ENCODE measurements at places on chromosomes 6 and 20.
A peak's percentile ranks its signal among the peaks of the same experiment; 100 is the strongest.

DNA sequence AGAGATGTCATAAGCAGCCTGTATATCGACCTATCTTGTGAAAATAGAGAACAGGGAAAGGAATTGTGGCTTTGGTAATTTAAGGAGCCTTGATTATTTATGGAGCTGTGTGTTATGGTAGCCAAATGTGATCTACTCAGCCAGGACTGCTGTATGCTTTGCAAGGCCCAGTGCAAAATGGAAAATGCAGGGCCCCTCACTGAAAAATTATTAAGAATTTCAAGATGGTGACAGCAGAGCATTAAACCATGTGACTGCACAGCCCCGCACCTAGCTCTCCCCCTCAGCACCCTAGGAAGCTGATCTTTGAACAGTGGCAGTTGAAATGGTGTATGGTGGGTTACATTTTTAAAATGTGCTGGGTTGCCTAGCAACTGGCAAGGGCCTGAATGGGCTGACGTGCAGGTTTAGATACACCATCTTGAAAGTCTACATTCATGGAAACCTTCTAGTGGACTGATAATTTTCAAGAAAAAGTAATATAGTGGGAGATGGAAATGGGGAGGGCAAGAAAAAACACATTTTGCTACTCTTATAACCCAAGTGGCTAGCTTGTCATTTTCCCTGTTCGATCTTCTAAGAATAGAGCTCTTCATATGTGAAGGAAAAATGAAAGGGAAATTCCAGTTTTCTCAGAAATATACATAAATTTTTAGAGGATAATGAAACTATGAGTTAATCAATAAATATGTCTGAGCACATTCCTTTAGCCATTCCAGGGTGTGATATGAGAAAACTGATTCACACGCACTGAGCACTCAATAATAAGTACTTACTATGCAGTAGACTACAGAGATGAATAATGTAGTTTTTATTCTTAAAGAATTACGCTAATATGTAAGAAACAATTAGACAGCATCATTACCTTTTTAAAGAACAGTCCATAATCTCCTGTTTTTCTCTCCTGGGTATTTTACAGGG lies 208.0 kb downstream of the ARHGAP18 start:
- no peak for DNase-seq

DNA sequence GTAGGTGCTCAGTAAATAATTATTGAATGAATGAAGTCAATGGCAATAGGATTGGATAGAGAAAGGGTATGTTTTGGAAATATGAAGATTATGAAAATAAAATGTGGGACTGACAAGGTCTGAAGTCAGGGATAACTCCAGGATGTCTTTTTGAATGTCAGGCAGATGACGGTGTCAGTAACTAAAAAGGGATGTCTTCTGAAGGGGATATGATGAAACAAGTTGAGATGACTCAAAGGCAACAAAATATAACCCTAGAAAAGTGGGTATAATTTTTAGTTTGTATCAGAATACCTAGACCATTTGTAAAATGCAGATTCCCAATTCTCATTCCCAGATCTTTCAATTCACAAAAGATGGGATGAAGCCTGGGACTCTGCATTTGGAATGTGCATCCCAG lies 257.3 kb upstream of the SGK1 start:
- no peak for DNase-seq

DNA sequence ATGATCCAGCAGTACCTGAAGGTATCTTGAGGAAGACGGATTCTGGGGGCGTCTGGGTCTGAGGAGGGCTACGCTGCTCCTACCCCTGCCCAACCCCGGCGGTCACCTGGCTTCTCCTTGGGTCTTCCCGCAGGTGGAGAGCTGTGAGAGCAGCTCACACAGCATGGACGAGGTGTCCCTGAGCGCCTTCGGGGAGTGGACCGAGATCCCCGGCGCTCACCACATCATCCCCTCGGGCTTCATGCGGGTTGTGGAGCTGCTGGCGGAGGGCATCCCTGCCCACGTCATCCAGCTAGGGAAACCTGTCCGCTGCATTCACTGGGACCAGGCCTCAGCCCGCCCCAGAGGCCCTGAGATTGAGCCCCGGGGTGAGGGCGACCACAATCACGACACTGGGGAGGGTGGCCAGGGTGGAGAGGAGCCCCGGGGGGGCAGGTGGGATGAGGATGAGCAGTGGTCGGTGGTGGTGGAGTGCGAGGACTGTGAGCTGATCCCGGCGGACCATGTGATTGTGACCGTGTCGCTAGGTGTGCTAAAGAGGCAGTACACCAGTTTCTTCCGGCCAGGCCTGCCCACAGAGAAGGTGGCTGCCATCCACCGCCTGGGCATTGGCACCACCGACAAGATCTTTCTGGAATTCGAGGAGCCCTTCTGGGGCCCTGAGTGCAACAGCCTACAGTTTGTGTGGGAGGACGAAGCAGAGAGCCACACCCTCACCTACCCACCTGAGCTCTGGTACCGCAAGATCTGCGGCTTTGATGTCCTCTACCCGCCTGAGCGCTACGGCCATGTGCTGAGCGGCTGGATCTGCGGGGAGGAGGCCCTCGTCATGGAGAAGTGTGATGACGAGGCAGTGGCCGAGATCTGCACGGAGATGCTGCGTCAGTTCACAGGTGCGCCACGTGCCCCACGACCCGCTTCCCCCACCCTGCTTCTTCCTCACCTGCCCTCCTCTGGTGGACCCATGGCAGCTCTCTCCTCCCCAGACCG lies 166.9 kb upstream of the RNF24 start:
- DNase-seq, result no peak

- DNase-seq, result no peak
Measured at GRCh38 chr20:50328222-50328979, 137.8 kb downstream of the CEBPB start.

- no peak for DNase-seq
Measured at GRCh38 chr6:138446821-138447220, 42.8 kb downstream of the HEBP2 start.

- no peak for DNase-seq
Measured at GRCh38 chr6:118660218-118660569, 8.8 kb upstream of the CEP85L start.

DNA sequence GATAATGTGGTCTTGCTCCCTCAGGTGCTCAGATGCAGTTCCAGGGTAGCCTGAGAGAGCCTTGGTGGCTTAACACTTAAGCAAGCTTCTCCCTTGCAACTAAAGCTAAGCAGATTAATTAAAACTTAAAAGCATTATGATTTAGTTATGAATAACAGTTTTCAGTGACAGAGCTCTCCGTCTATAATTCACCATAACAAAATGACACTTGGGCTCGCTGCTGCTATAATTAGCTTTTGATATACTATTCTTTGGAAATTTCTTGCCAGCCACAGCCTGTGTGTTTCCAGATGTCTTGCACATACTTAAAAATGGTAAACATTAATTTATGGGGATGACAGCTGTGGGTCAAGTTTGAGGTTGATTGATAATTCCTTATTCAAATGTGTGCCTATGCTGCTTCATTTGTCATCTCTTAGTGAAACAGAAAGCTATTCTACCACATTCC lies 380.5 kb downstream of the TFAP2B start:
- no peak for DNase-seq

DNA sequence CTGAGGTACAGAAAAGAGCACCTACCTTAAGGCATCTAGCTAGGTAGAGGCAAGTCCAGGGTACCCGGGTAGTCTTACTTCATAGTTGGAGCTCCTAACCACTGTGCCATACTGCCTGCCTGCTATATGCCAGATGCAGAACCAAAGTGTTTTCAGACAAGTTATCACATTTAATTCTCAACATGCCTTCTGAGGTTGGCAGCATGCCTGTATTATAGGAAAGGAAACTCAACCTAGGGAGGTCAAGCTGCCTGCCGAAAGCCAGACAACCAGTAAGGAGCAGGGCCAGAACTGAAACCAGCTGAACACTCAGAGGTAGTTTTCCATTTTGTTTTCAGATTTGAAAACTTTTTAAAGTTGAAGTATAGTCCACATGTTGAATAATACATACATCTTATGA lies 5.4 kb downstream of the CTNNBL1 start:
- no peak for DNase-seq

DNA sequence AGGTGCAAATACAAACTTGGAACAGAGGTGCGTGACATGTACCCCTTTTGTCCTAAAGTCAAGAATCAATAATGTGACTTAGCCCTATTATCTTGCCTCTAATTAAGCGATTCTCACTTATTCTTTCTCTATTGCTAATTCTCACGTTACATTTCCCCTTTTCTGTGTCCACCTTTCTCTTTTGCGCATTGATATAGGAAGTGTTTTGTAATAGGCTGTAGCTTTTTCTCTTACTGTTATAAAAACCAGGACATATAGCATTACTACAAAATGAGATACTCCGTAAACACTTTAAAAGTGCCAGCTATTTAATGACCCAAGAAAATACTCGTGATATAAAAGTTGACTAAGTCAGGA lies 669 bp upstream of the TMEM30A start:
- no peak for DNase-seq

DNA sequence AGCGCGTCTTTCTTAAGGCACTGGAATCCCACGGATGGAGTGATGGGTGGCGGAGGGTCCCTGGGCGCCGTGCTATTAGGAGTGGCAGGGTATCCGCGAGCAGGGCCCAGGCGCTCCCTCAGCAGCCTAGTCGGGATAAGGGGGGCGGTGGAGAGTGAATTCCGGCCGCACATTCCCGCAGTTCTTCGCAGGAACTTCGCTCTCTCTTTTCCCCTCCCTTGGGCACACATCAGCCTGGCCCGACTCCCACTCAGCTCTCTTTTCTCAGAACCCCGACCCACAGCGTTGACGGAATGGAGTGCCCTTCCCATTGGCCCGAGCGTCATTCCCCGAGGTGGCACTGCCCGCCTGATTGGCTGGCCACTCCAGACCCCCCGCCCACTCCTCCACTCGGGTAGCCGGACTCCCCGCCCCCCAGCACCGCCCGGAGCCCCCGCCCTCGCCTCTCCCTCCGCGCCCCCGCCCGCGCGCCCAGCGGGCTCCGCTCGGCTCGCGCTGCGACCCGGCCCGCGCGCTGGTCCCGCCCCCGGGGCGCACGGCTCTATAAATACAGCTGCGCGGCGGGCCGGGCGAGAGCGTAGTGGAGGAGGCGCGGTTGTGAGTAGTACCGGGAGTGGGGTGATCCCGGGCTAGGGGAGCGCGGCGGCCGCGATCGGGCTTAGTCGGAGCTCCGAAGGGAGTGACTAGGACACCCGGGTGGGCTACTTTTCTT lies at the start of gene ID4:
TSS of gene ID4 (plus strand) at position 572 of the 712 bp plus-strand sequence. CDS start 385 bp downstream, outside the sequence.
- DNase-seq, result peak; percentile 80

DNA sequence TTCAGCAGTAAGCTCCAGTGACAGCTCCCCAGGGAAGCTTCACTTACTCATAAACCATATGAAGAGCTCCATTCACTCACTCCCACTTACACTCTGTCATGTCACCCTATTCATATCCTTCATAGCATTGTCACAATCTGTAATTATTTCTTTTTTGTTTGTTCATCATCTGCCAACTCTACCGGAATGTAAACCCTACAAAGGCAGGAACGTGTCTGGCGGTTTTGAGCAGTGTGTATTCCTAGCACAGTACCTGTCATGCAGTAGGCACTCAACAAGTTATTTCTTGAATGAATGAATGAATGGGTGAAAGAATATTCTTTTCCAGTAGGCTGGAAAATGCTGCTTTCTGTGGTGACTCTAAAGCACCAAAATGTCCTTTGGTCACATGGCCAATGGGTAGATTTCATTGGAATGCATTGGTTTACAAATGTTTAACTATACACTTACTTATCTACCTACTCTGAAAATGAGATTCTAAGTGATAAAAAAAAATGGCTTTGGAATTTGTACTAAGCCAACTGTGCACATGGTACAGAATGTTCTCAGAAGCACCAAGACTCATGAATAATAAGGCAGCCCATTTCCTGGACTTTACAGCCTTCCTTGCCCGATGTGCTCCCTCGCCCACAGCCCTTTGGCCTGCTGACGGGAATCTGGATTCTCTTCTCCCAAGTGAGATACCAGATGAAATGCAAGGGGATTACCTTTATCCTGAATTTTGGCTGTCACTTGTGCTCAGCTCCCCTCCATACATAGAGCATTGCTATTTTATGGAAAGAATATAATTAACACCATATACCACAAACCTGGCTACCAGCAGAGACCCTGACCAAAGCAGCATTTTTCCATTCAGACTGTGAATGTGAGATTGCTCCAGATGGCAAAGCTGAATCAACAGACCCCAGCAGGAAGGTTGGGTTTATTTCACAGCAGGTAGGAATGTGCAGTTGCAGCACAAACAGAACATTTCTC lies 273.3 kb downstream of the ALDH8A1 start:
- DNase-seq, result no peak

DNA sequence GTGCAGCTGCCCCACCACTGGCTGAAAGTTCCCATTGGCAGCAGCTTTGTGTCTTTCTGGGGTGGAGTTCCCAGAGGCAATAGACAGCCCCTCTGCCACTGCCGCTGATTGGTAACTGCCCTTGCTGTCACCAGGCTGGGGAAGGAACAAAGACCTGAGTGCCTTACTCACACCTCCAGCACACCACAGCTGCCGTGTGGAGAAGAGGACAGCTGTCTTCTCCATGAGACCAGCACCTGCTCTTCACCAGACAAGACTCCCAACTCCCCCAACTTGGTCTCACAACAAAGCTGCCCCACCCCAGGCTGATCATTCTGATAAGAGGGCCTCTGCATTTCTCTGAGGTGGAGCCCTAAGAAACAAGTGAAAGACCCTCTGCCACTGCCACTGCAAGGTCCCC lies 39.7 kb upstream of the PTCHD4 start:
- DNase-seq, result no peak

GRCh38 chr20:62111148-62111547 lies 11.1 kb upstream of the LSM14B start:
- no peak for DNase-seq

DNA sequence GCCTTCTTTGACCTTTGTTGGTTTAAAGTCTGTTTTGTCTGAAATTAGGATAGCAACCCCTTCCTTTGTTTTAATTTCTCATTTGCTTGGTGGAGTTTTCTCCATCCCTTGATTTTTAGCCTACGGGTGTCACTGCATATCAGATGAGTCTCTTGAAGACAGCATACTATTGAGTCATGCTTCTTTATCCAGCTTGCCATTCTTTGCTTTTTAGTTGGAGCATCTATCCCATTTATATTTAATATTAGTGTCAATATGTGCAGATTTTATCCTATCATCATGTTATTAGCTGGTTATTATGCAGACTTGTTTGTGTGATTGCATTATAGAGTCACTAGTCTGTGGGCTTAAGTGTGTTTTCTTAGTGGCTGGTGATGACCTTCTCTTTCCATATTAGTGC lies 622.2 kb downstream of the MMUT start:
- DNase-seq, result no peak

DNA sequence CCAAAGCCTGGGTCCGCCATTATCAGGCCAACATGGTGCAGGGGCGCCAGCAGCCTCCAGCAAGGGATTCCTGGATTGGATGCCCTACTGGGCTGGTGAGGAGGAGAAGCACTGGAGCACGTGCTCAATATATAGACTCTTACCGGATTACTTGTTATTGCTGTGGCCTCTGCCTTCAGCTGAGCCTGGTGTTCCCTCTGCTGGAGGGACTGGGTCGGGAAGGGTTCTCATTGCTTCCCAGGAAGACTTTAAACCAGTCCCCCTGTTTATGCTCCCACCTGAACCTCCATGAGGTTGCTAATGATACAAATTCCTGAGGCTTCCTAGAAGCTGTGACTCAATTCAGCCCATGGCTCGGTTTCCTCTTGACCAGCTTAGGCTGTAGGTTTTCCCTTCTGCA lies 186.7 kb upstream of the ARID1B start:
- DNase-seq, result no peak
